Activated B cell treated with CpG ODN at 0.5 μM for 24 hours (primary cell): ENCODE measurements at places on chromosomes 3 and 15.

GRCh38 chr15:61702224-61703020, 357.8 kb downstream of the VPS13C start:
- no peak overlapping the region for H3K4me3 ChIP-seq
- no peaks in the 10 kb centered on the region for H3K27me3 ChIP-seq
- DNase-seq = no peak
- no peaks in the 10 kb centered on the region for H3K36me3 ChIP-seq
- H3K27ac ChIP-seq = no peak overlapping the region

- H3K36me3 ChIP-seq = peaks cover 84% of the 10 kb centered on the region
- no peak for DNase-seq
- H3K4me1 ChIP-seq = no peaks in the 10 kb centered on the region
- no peak overlapping the region for H3K27ac ChIP-seq
- no peaks in the 10 kb centered on the region for H3K27me3 ChIP-seq
Observed at GRCh38 chr15:89192136-89192535, 29.2 kb downstream of the RLBP1 start.

GRCh38 chr3:100110162-100110561, 4.1 kb downstream of the FILIP1L start:
- H3K36me3 ChIP-seq = peaks cover 2% of the 10 kb centered on the region
- no peak for DNase-seq
- H3K27ac ChIP-seq = no peak overlapping the region
- no peaks in the 10 kb centered on the region for H3K27me3 ChIP-seq
- H3K4me3 ChIP-seq = no peak overlapping the region

GRCh38 chr3:159795681-159796175, 192.9 kb upstream of the IL12A start:
- DNase-seq = no peak
- H3K27ac ChIP-seq = no peak overlapping the region
- H3K4me3 ChIP-seq = no peak overlapping the region
- no peaks in the 10 kb centered on the region for H3K36me3 ChIP-seq
- H3K4me1 ChIP-seq = no peaks in the 10 kb centered on the region
- no peaks in the 10 kb centered on the region for H3K27me3 ChIP-seq

GRCh38 chr3:108461661-108462111, 48.7 kb downstream of the MYH15 start:
- H3K4me3 ChIP-seq = no peak overlapping the region
- peaks cover 7% of the 10 kb centered on the region for H3K4me1 ChIP-seq
- H3K27ac ChIP-seq = no peak overlapping the region
- H3K27me3 ChIP-seq = no peaks in the 10 kb centered on the region
- DNase-seq = no peak

DNA sequence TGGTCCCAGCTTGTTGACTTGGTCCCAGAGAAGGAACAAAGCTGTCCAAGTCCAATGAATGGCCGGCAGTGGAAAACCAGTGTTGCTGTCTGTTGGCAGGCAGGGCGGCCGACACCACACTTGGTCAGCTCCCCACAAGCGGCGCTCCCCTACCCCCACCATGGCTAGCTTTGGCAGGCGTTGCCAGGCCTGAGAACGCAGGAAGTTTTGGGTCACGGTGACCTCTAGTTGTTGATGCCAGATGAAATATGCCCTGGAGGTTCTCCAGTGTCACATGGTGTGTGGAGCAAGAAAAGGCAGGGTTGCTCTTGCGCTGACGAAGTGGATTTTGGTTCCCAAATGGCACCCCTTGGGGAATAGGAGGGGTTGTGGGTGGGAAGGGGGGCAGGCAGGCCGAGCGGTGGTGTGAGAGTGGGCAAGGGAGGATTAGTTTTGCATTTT, 72.7 kb upstream of the TPRG1 start:
- DNase-seq = no peak
- no peak overlapping the region for H3K27ac ChIP-seq
- H3K4me3 ChIP-seq = no peak overlapping the region
- peaks cover 11% of the 10 kb centered on the region for H3K27me3 ChIP-seq
- no peaks in the 10 kb centered on the region for H3K4me1 ChIP-seq
- no peaks in the 10 kb centered on the region for H3K36me3 ChIP-seq

DNA sequence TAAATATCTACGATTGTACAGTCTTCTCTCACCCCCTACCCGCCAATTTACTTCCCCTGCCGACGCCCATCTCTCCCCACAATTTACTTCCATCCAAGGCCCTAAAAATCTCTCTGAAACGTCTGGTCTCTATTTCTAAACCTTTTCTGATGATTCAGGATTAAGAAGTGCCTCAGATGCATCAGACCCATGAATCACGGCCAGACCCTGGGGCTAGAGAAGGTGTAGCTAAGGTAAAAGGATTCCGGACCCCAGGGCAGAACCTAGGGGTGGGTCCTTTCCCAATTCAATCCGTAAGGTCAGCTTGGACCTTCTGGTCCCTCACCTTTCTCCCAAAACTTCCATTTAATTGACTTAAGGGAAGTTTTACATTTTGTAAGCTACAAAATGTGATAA, 46.4 kb downstream of the LRIG1 start:
- H3K4me3 ChIP-seq = no peak overlapping the region
- no peak for DNase-seq
- no peaks in the 10 kb centered on the region for H3K36me3 ChIP-seq
- no peak overlapping the region for H3K27ac ChIP-seq
- no peaks in the 10 kb centered on the region for H3K4me1 ChIP-seq

- H3K4me1 ChIP-seq = no peaks in the 10 kb centered on the region
- H3K27ac ChIP-seq = no peak overlapping the region
- peaks cover 22% of the 10 kb centered on the region for H3K27me3 ChIP-seq
- H3K4me3 ChIP-seq = no peak overlapping the region
Observed at GRCh38 chr15:44159492-44159891, 35.6 kb downstream of the FRMD5 start.

GRCh38 chr3:50487181-50487580, 16.3 kb downstream of the CACNA2D2 start:
- no peak overlapping the region for H3K4me3 ChIP-seq
- no peak overlapping the region for H3K27ac ChIP-seq
- peaks cover 12% of the 10 kb centered on the region for H3K27me3 ChIP-seq
- no peak for DNase-seq
- no peaks in the 10 kb centered on the region for H3K36me3 ChIP-seq

DNA sequence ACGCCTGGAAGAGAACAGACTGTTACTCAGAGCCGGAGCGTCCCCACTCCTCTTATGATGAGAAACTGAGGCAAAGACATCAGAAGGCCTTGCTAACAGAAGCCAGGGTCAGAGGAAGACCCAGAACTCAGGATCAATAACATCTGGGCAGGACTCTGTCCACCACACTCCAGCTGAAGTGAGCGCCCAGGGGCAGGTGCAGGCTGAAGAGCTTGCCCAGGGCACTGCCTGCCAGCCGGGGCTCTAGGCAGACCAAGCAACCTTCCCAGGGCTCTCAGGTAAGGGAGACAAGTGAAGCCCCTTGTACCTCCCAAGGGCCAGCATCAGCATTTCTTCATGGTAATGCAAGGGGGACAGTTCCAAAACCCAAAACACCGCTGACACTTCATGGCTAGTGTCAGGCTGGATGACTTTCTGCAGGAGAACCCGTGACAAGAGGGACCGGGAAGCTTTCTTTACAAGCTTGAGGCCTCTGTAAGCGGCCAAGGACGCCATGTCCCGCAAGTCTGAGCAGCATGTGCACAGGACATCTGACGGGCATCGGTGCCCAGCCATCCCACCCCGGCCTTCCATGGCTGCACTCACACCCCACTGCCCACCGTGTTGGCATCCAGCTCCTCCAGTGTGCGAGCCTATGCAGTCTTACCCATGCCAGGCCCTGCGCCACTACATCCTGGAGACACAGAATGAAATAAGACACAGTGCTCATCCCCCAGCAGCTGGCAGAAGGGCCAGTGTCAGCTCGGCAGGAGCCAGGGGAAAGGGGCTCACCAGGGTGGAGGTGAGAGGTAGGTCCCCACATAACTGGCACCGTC, 14.1 kb downstream of the XXYLT1 start:
- H3K4me1 ChIP-seq = peaks cover 23% of the 10 kb centered on the region
- H3K27me3 ChIP-seq = no peaks in the 10 kb centered on the region
- no peak overlapping the region for H3K4me3 ChIP-seq
- DNase-seq = no peak
- H3K36me3 ChIP-seq = no peaks in the 10 kb centered on the region
- H3K27ac ChIP-seq = no peak overlapping the region

DNA sequence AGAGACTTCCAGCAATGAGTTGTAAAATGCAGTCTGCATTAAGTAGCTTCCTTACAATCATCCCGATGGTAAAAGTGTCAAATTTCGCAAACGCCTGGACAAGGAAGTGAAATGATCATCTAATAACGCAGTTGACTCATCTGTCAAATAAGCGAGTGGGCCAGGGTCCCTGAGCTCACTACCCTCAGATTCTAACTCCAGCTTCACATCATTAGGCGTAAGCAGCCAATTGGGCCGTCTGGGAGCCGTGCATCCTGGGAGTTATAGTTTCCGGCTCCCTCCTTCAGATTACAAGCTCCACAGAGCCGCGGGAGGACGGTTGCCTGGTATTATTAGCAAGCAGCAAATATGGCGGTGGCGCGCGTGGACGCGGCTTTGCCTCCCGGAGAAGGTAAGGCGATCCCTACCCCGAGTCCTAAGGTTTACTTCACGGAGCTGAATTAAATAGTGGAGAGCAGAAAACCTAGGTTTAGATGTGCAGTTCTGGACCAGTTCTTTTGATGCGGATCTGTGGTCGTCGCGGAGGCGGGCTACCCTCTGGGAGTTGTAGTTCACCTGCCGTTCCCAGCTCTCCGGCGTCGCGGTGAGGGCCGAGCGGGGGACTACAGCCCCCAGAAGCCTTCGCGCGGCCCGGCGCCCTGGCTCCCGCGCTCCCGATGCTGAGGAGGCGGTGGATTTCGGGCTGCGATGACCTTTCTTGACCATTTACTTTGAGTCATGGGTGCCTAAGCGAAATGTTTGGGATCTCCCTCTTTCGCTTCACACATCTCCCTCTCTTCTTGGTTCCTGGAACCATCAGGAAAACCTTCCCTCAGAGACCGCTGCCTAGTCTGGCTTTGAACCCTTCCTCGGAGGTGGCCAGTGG, at the start of gene CEP97:
CEP97 (plus strand) TSS at position 286 of the 865 bp plus-strand sequence; CDS start at position 349, 63 bp downstream.
- peak within 1 kb of the TSS; percentile 97 for H3K27ac ChIP-seq
- H3K27me3 ChIP-seq = no peaks in the 10 kb centered on the region
- peak within 1 kb of the TSS; percentile 98 for H3K4me3 ChIP-seq

DNA sequence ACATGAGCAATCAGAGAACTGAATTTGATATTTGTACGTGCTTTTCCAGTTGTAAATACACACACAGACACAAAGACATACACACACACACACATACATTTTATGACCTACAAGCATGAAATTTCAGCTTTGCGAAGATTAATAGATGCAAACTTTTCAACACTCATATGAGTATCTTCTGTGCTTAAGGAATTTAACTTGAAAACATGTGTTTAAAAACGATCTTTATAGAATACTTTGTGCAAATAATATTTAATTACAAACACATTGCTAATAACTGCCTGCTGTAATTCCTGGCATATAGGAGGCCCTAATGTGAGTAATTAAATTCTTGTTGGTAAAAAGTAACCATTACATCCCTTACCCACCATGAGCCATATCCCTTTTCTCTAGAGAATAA, 107.7 kb upstream of the PLSCR5 start:
- no peak for DNase-seq
- H3K4me3 ChIP-seq = no peak overlapping the region
- H3K4me1 ChIP-seq = no peaks in the 10 kb centered on the region

GRCh38 chr15:48644827-48645557, 517 bp downstream of the FBN1 start:
- no peak overlapping the region for H3K27ac ChIP-seq
- peak overlapping the region; percentile 38 for H3K4me3 ChIP-seq
- DNase-seq = no peak
- no peaks in the 10 kb centered on the region for H3K36me3 ChIP-seq

DNA sequence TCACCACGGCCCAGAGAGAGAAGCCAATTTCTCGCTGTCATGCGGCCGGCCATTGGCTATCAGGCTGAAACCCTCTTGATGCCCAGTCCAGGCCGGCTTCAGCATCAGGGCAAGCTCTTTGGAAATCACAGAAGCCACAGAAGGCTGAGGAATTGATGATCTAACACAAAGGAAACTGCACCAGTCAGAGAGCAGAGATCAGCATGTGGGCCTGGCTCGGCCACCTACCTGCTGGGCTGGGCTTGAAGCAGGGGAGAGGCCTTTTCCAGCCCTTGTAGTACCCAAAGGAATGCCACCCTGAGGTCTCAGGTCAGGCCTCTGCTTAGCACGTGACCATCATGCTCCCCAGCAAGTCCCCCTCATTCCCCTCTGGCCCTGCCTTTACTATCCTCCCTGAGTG, 119.1 kb downstream of the TLE3 start:
- H3K4me1 ChIP-seq = peaks cover 45% of the 10 kb centered on the region
- no peaks in the 10 kb centered on the region for H3K36me3 ChIP-seq
- peak overlapping the region; percentile 50 for H3K27ac ChIP-seq

DNA sequence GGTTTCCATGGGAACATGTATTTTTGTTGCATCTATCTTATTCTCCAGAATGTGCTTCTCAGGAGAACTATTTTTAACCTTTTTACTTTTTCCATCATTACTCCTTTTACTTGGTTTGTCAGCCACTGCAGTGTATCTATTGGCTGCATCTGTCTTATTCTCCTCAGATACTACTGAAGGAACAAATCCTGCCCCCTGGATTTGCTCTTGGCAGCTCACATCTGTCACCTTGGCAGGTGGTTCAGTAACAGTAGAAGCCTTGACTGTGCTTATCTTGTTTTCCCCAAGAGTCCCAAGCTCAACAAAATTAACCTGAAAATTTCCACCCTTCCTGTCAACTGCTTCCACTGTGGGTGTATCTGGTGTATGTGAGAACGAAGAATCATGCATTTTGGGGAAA, 106.0 kb downstream of the MAP4 start:
- H3K4me3 ChIP-seq = no peak overlapping the region
- no peaks in the 10 kb centered on the region for H3K4me1 ChIP-seq
- no peak for DNase-seq
- H3K27me3 ChIP-seq = no peaks in the 10 kb centered on the region

DNA sequence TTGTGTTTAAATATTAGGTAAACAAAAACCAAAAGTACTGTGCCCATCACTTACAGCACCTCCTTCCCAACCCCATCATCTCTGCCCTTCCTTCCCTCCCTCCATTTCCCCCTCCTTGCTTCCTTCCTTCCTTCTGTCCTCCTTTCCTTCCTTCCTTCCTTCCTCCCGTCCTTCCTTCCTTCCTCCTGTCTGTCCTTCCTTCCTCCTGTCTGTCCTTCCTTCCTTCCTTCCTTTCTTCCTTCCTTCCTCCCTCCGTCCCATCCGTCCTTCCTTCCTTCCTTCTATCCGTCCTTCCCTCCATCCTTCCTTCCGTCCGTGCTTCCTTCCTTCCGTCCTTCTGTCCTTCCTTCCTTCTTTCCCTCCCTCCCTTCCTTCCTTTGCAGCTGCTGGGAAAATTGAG, 67.8 kb upstream of the SIAH2 start:
- no peaks in the 10 kb centered on the region for H3K36me3 ChIP-seq
- no peak overlapping the region for H3K27ac ChIP-seq
- H3K27me3 ChIP-seq = peaks cover 4% of the 10 kb centered on the region

DNA sequence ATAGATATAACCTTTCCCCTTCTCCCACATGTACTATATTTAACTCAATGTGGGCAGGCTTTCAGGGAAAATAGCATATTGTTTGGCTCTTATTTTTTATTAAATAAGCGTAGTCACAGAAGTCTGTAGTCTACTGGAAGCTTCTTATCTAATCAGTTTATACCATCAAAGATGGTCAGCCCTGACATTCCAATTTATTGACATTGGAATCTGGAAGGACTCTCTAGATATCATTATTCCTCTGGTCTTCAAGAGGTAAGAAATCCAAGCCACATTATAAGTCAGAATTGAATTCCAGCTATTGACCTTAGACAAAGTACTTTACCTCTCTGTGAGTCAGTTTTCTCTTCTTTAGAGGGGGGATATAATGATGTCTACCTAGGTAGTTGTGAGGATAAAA, 38.5 kb upstream of the SCAANT1 start:
- no peak overlapping the region for H3K4me3 ChIP-seq
- H3K27me3 ChIP-seq = no peaks in the 10 kb centered on the region
- peaks cover 38% of the 10 kb centered on the region for H3K4me1 ChIP-seq
- peaks cover 36% of the 10 kb centered on the region for H3K36me3 ChIP-seq
